ENCODE measurements at places on chromosomes 12 and 14.

DNA sequence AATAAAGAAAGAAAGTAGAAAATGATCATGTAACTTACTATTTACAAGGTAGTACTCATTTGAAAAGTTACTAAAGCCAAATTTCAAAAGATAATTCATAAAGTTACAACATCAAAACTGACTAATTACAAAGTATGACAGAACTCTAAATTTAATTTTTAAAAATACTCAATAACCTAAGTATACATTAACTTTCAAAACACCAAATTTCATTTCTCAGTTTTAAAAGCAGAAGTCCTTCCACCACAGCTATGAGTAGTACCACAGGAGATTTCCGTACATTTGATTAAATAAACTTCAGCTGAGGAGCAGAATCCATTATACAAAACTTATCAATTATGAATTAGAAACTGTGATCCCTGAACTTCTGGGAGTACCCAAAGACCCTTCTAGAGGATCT lies 100.8 kb upstream of the BBS10 start:
- no peak for DNase-seq

DNA sequence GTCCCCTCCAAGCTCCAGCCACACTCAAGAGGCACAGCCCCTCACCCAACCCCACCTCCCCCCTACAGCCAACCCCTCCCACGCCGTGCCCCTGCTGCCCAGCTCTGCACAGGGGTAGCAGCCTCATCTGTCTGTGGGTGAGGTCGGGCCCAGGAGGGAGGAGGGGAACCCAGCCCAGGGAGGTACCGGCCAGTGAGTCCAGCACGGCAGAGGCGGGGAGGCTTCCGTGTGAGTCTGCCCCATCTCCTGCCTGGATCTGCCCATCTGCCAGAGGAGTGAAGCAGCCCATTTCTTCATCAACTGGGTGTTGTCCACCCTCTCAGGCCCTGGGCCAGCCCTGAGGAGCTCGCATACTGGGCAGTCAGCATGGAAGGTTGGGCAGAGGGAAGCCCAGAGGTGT lies 54.2 kb downstream of the CCNK start:
- no peak for DNase-seq

DNA sequence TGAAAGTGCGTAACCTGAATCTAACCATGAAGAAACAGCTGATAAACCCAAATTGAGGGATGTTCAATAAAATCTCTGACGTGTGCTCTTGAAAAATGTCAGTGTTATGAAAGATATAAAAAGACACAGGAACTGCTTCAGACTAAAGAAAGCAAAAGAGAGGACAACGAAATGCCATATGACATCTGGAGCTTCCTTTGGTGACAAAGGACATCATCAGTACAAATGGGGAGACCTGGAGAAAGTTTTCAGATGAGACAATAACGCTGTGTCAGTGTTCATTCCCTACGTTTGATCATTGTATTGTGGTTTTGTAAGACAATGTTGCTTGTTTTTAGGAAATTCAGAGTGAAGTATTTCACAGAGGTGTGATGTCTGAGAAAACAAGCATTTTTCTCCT lies 125.9 kb upstream of the MAP1LC3B2 start:
- DNase-seq: no peak

GRCh38 chr12:26195250-26195640 lies at the start of gene SSPN:
TSS of gene SSPN (plus strand) at chr12:26195573. CDS start at chr12:26195673, 100 bp downstream.
- DNase-seq: no peak

DNA sequence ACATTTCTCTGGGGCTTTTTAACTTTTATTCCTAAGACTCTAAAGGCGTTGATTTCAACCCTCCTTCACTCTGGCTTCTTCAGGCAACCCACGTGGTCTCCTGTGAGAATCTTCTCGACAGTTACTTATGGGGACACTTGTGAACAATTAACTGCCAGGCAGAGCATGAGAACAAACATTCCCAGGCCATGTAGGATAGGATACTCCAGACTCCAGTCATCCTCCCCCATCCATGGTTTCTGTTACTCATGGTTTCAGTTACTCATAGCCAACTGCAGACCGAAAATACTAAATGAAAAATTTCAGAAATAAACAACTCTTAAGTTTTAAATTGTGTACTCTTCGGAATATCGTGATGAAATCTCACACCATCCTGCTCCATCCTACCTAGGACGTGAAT lies 19.5 kb downstream of the GPR68 start:
- no peak for DNase-seq

DNA sequence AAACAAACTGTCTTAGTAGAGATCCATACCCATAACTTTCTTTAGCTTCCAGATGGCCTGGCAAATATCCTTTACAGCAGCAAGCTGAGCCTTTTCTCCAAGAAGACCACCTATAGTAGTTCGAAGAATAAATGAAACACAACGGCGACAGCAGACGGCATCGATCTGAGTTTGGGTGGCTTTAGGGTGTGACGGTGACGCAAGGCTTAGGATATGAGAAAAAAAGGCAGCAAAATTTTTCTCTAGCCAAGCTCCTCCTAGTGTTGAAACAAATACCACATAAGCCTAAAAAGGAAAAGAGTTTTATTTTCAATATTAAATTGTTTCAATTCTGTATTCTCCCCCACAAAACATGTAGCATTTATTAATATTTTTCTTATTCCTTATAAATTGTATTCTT lies 33.3 kb downstream of the HEATR5A start:
- DNase-seq: no peak

- DNase-seq: no peak
Observed at GRCh38 chr12:52901715-52902541, 2.9 kb downstream of the KRT8 start.

GRCh38 chr12:108298761-108299275 lies 40.3 kb downstream of the CMKLR1 start:
- DNase-seq: no peak

DNA sequence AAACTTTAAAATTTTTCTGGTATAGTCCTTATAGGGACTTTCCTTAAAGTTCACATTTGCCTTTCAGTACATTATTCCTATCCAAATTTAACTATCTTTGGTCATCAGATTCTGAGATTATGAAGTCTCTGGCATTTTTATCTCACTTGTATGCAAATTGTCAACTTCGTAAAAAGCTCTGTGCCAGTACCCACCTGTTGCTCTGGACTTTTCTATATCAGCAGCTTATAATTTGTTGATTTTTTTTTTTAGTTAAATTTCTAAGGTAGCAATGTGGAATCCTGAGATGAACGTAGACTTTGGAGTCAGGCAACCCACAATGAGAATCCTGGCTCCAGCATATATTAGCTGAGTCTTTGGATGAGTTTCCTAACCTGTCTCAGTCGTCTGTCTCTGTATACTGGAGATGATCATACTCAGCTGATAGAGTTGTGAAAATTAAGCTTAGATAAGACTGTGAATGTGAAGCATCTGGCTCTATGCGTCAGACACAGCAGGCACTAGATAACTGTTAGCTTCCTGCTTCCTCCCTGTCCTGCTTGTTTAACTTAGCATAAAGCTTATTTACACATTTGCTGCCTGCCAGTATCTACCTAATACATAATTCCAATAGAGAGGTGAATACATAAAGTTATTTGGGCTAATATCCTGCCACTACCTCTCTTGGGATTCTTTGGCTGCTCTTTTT lies 59.8 kb downstream of the MARK3 start:
- DNase-seq: no peak
